ENCODE measurements at places on chromosomes 2 and 18. TPM values are rescaled to one million over a fixed set of nuclear protein-coding genes. Genes with fewer than 3 reads are reported as not detected.

The POTEF gene
- not detected for total RNA-seq

The ATP9B gene
- 18.7 TPM for total RNA-seq

The ACAA2 gene
- total RNA-seq, result 58.7 TPM

The TM4SF20 gene
- total RNA-seq, result 5.9 TPM

The CXCR1 gene
- total RNA-seq, result not detected

The MOB4 gene
- 25.4 TPM for total RNA-seq

The OSBPL6 gene
- 7.2 TPM for total RNA-seq

The MC4R gene
- not detected for total RNA-seq

The CFC1 gene
- not detected for total RNA-seq

Data from A549 treated with ZK216348 at 1 μM for 4 hours (cell line).